Left ventricle myocardium inferior (tissue), 1 donor: ENCODE measurements at places on chromosomes 4 and X. TPM values are rescaled to one million over a fixed set of nuclear protein-coding genes. Genes with fewer than 3 reads are reported as not detected.

DNA sequence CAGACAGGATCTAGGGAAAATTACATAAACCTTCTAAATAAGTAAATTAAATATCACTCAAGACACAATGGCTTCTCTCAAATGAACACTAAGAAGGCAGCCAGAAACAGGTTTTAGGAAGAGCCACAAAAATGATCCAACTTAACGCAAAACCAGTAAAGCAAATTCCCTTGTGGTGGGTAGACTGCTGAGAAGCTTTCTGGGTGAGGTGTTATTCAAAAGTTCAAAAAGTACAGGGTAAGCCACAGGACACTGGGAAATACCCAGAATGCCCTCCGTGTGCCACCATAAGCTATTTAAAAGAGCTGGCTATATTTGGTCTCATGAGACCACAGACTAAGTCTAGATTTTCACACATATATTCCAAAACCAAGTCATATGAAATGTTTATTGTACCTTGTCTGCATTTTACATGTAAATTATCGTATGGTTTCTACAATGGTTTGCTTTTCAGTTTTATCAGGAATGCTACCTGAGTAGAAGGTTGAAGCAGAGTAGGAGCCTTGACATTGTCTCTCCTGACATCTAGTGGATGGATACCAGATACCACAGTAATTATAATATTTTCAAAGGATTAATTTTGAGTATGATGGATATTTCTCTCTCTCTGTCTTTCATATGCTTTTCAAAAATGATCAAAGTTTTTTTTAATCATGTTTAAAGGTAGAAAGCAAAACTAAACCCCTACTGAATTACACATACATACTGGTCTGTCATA is 109.3 kb upstream of the KLHL13 start:
- H3K27ac ChIP-seq, result no peak overlapping the region
- no peaks in the 10 kb centered on the region for H3K27me3 ChIP-seq
- H3K4me1 ChIP-seq, result no peaks in the 10 kb centered on the region
- no peaks in the 10 kb centered on the region for H3K36me3 ChIP-seq

DNA sequence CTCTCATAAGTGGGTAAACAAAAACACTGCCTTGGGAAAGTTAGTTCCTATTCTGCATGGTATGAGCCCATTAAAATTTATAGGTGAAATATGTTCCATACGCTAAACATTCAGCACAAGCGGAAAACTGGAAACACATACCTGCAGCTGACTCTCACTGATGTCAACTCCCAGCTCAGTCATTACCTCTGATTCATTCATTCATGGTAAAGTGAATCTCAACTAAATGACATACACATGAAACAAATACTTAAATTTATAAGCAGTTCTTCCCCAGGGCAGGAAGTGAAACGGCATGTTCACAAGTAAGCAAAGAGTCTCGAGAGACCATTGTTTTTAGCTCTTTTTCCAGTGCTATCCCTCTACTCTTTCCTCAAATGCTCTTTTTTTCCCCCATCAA is 1.6 kb downstream of the SLC10A6 start:
- no peak for DNase-seq
- peak overlapping the region; percentile 59 for H3K27ac ChIP-seq
- H3K4me3 ChIP-seq, result peak overlapping the region; percentile 43
- no peaks in the 10 kb centered on the region for H3K27me3 ChIP-seq
- no peaks in the 10 kb centered on the region for H3K36me3 ChIP-seq

DNA sequence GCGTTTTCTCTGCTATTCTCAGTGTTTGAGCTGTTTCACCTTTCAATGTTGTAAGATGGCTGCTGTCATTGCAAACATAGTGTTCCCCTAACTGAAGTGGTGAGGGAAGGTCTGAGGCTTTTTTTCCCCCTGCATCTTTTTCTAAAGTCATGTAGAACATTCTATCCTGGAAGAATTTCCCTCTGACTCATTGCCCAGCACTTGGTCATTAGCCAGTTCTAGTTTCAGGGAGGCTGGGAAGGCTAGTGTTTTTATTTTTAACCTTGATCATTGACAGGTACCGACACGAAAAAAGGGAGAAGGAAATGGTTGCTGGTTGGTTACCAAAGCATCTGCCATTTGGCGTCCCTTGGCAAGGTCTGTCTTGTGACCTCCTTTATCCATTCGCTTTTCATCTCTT is 6.6 kb downstream of the LANCL3 start:
- no peaks in the 10 kb centered on the region for H3K27me3 ChIP-seq
- no peak overlapping the region for H3K27ac ChIP-seq
- no peak for DNase-seq
- H3K4me1 ChIP-seq, result no peaks in the 10 kb centered on the region
- H3K36me3 ChIP-seq, result no peaks in the 10 kb centered on the region
- H3K4me3 ChIP-seq, result no peak overlapping the region

GRCh38 chr4:183919141-183919540 is 14.0 kb downstream of the STOX2 start:
- H3K27me3 ChIP-seq, result no peaks in the 10 kb centered on the region
- no peaks in the 10 kb centered on the region for H3K36me3 ChIP-seq
- peaks cover 26% of the 10 kb centered on the region for H3K4me1 ChIP-seq
- H3K4me3 ChIP-seq, result no peak overlapping the region

DNA sequence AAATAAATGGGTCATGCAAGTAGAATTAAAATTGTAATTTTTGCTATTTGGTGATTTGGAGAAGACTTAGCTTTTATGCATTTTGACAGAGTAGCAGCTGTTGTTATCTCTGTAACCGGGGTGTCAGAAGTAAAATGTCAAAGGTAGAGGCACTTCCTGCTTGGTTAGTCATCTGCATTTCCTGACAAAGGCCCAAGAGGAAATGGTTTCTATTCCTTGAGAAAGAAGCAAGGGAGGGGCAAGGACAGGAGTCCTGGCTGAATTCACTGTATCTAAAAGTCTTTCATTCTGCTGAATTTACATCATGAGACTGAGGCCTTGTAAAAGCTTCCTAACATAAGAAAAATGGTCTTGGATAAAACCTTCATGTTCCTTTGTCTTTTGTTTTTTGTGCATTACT is 550.9 kb upstream of the BOD1L1 start:
- no peak overlapping the region for H3K4me3 ChIP-seq
- H3K36me3 ChIP-seq, result no peaks in the 10 kb centered on the region
- no peak for DNase-seq
- H3K4me1 ChIP-seq, result peaks cover 21% of the 10 kb centered on the region
- H3K27ac ChIP-seq, result no peak overlapping the region

GRCh38 chr4:6265546-6265945 is 4.1 kb upstream of the WFS1 start:
- peaks cover 16% of the 10 kb centered on the region for H3K27me3 ChIP-seq
- DNase-seq, result no peak
- H3K4me1 ChIP-seq, result peaks cover 12% of the 10 kb centered on the region
- H3K36me3 ChIP-seq, result no peaks in the 10 kb centered on the region

DNA sequence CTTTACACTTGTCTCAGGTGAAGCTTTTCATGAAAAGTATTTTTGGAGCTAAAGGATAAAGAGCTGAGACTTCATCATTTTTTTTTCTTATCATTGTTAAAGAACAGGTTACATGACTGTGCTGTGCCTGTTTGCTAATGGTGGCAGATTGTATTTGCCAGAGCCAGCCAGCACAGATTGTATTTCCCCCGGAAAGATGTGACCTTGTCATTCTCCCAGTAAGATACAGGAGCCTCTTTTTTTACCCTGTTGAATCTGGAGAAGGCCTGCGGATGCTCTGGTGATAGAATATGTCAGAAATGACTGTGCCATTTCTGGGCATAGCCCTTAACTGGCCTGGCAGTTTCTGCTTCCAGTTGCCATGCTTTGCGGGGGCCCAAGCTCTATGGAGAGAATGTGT is 91.9 kb downstream of the GPRIN3 start:
- H3K27me3 ChIP-seq, result no peaks in the 10 kb centered on the region
- no peak overlapping the region for H3K4me3 ChIP-seq
- no peaks in the 10 kb centered on the region for H3K4me1 ChIP-seq
- DNase-seq, result no peak
- no peaks in the 10 kb centered on the region for H3K36me3 ChIP-seq

GRCh38 chrX:65831268-65831667 is 163.8 kb downstream of the MSN start:
- no peaks in the 10 kb centered on the region for H3K27me3 ChIP-seq
- DNase-seq, result no peak
- H3K4me1 ChIP-seq, result no peaks in the 10 kb centered on the region
- H3K27ac ChIP-seq, result no peak overlapping the region
- H3K36me3 ChIP-seq, result no peaks in the 10 kb centered on the region

GRCh38 chr4:138113819-138114400 is 128.2 kb downstream of the SLC7A11 start:
- H3K36me3 ChIP-seq, result no peaks in the 10 kb centered on the region
- H3K27ac ChIP-seq, result no peak overlapping the region
- DNase-seq, result no peak
- no peak overlapping the region for H3K4me3 ChIP-seq

- H3K4me1 ChIP-seq, result no peaks in the 10 kb centered on the region
- DNase-seq, result no peak
- no peaks in the 10 kb centered on the region for H3K27me3 ChIP-seq
- H3K4me3 ChIP-seq, result no peak overlapping the region
- H3K36me3 ChIP-seq, result no peaks in the 10 kb centered on the region
These were observed 61.9 kb upstream of the FAM47B start for GRCh38 chrX:34880656-34881055.

DNA sequence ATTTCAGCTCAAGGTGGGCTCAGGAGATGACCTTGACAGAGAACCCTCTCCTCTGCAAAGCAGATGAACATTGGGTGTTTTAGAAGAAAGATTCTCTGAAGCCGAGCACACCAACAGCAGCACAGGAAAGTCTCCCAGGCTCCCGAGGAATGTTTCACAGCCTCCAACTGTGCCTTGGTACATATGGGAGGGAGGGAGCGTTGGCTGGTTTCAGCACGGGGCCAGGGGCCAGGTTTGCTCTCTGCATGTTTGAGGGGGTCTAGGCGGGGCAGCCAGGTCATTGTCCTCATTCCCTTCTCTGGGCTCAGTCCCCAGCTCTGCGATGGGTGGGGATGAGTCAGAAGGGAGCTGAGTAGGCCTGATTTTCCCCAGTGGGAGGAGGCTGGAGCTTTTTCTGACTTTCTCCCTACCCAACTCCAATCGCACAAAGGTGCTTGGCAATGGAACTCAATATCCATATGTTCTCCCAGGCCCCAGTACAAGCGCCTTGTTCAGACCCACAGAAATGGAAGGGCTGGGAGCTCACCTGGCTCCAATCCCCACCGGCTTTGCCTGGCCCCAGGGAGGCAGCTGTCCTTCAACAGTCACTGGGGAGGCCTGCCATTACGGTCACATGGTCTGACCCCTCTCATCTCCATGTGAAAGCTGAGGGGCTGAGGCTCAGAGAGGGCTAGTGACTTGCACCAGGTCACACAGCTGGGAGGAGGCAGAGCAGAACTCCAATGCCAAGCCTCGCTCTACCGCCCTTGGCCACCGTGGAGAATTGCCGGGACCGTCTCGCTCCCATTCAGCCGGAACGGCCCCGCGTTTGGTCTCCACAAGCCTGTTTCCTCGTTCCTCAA is 108.4 kb upstream of the AFAP1 start:
- H3K4me1 ChIP-seq, result peaks cover 22% of the 10 kb centered on the region
- no peak overlapping the region for H3K4me3 ChIP-seq
- no peaks in the 10 kb centered on the region for H3K36me3 ChIP-seq
- no peak for DNase-seq
- no peak overlapping the region for H3K27ac ChIP-seq

DNA sequence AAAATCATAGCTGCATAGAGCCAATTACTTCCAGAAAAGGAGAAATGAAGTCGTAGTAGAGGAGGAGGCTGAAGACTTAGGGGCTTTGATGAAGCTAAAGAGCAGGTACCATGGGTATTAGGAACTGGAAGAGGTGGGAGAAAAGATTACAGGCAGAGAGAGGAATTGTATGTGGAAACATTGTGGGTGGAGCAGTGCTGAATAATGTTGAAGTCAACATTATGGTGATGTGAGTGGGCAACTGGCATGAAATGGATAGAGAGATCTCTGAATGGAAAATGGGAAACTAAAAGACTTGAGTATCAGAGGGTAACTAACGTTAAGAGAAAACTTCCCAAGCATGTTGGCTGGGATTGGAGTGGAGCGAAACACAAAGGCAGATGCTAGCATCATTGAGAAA is 92.5 kb downstream of the AREG start:
- no peaks in the 10 kb centered on the region for H3K27me3 ChIP-seq
- peaks cover 7% of the 10 kb centered on the region for H3K4me1 ChIP-seq
- no peak overlapping the region for H3K4me3 ChIP-seq
- DNase-seq, result no peak
- no peak overlapping the region for H3K27ac ChIP-seq

- H3K36me3 ChIP-seq, result peaks cover 46% of the 10 kb centered on the region
- DNase-seq, result no peak
- peaks cover 65% of the 10 kb centered on the region for H3K4me1 ChIP-seq
- H3K27ac ChIP-seq, result no peak overlapping the region
- no peaks in the 10 kb centered on the region for H3K27me3 ChIP-seq
These were observed 20.0 kb downstream of the UBE2D3 start for GRCh38 chr4:102807345-102807744.

DNA sequence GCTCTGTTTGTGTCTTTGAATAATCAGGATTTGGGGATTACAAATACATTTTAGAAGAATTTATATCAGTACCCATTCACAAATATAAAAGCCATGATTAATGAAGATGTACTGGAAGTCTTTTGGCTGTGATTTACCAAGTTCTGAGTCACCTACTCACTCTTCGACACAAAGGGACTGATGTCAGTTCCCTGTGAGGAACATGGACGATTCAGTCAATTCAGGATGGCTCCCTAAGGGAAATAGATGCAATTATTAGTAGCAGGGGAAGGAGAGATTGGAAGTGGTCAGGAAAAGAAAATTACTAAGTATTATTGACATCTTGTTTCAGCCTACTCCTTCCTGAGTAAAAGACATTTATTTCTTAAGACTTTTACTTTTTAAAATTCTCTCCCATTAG is 550.7 kb upstream of the SLIT2 start:
- no peak overlapping the region for H3K4me3 ChIP-seq
- H3K4me1 ChIP-seq, result no peaks in the 10 kb centered on the region
- no peak for DNase-seq
- no peaks in the 10 kb centered on the region for H3K27me3 ChIP-seq
- no peak overlapping the region for H3K27ac ChIP-seq

DNA sequence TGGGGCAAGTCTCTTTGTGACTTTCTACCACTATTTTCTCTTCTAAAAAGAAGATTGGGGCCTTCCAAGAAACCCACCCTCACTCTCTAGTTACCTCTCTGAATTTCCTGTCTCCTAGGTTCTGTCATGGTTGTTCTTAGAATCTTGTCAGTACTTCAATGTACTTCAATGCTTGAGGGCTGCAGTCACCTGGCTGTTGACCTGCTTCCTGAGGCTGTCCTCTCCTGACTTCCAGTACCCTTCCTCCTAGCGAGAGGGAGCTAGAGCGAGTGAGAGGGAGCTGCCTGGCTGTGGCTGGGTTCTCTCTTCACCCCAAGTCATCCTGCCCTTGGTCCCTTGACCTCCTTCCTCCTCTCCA is 17.7 kb downstream of the CD99L2 start:
- no peak overlapping the region for H3K4me3 ChIP-seq
- no peak overlapping the region for H3K27ac ChIP-seq

- no peak for DNase-seq
- no peak overlapping the region for H3K27ac ChIP-seq
- no peaks in the 10 kb centered on the region for H3K36me3 ChIP-seq
These were observed 2340.7 kb downstream of the PCDH7 start for GRCh38 chr4:33060674-33061542.

The EDA2R gene
- total RNA-seq, result 1.7 TPM

The N4BP2 gene
- 5.0 TPM for total RNA-seq

The TRPC3 gene
- 0.25 TPM for total RNA-seq

The TMEM31 gene
- not detected for total RNA-seq

The CD40LG gene
- total RNA-seq, result not detected

The APOO gene
- 102 TPM for total RNA-seq

The CXCL13 gene
- total RNA-seq, result not detected

The DCHS2 gene
- not detected for total RNA-seq

The USP51 gene
- 1.4 TPM for total RNA-seq

The SPANXN3 gene
- not detected for total RNA-seq

The ARHGAP24 gene
- total RNA-seq, result 13.7 TPM

The GRIPAP1 gene
- 20.7 TPM for total RNA-seq

The ATP6AP2 gene
- 42.5 TPM for total RNA-seq

The ZIC3 gene
- not detected for total RNA-seq

The FAM184B gene
- total RNA-seq, result not detected
